ENCODE measurements at places on chromosomes 12 and 14.

DNA sequence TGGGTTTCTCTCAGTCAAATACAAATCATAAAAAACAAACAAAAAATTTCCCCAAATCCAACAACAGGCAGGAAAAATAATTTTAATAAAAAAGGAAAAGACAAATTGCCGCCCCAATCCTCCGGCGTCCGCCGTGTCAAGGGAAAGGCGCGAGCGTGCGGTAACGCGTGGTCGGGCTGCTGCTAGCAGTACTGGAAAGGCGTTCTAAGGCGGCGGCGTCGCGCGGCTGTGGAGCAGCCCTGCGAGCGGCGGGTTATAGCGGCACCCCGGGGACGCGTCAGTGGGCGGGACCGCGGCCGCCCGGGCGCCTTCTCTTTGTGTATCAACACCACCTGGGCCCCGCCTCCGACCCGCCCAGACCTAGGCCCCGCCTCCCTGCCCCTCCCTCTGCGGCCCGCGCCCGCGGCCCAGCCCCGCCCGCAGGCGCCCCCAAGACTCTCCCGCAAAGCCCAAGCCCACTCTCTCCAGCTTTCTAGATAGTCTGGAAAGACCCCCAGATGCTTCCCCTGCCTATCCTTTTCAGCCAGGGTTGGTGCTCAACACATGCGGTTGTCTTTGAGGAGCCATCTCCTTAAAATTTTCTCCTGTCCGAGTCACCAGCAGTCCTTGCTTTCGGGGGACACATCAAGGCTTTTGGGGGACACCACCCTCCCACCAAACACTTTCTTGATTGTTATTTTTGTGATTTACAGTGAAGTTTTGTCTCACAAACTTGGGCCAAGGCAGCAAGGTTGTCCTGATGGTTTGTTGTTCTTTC, at the start of gene SLC38A2:
Gene SLC38A2 (minus strand): TSS at position 230 of the 757 bp plus-strand sequence. CDS start 1,480 bp downstream, outside the sequence.
- peak; percentile 98 for DNase-seq

DNA sequence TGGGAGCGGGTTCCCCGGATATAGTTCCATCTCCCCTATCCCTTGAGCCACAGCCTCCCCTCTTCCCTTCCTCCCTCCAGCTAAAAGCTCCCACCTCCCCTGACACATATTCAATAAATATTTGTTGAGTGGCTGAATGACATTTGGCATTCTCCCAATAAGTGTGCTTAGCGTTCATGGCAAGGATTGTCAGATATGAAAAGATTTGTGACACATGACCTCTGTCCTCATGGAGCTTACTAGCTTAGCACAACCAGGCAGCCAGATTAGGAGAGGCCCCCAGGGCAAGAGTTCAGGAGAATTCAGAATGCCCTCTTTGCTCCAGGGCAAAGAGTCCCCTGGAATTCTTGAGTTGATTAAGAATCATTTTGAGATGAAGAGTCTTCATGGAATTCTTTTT, 22.5 kb upstream of the SLC6A12 start:
- DNase-seq: no peak

- no peak for DNase-seq
Observed at GRCh38 chr14:44700694-44701093, 193.6 kb upstream of the FSCB start.

DNA sequence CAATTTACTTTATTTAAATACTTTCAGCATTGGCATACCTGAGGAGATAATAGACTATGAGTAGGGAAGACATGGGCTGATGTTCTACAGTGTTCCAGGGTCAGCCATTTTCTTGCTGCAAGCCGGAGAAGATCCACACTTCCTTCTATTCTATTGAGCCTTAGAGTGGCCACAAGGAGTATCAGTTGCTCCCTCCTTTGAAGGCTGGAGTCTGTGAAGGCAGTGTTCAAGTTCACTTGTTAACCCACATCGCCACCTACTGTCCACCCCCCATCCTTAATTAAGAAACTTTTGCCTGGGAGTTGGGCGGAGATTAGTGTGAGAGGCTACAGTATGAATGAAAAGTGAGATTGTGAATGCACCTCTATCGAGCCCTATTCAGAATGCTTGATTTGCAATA, 666.6 kb downstream of the NRXN3 start:
- peak; percentile 88 for DNase-seq

DNA sequence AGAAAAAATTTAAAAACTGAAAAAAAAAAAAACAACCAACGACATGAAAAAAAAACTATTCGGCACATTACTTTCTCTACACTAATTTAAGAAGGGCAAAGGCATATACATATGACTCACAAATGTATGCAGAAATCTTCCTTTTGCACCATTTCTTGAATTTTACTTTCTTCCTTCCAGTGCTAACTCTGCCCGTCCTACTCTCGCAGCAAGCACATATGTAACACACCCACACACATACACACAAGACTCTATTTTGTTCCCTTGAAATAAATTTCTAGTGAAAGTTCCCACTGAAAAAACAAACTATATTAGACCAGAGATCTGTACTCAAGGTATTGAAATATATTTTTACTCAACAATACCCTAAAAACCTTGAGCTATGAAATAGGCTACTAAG, 14.6 kb downstream of the BTG1 start:
- DNase-seq: no peak

GRCh38 chr12:113934060-113934814, 31.9 kb downstream of the RBM19 start:
- no peak for DNase-seq

GRCh38 chr12:10802587-10802986, at the start of gene TAS2R7:
TAS2R7 (minus strand) TSS chr12:10802627; CDS start chr12:10802570, 57 bp downstream.
- no peak for DNase-seq

- no peak for DNase-seq
Observed at GRCh38 chr12:49631336-49631907, 8.1 kb downstream of the PRPF40B start.

DNA sequence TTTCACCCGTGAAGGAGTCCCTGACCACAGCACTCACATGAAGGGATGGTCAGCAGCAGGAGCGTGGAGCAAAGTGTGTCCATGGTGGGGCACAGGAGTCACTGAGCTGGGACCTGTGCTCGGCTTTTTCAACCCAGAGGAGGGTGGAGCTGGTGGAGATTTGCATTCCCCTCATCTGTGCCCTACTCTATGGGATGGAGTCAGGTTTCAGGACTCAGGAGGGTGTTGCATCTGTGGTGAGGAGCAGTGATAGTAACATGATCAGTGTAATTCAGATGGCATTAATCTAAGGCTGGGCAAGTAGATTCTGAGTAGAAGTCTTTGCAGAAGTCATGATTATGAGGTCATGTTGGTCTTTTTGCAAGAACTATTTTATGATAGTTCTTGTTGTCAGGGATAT, 511.9 kb downstream of the TMEM121 start:
- no peak for DNase-seq

GRCh38 chr12:44379831-44380230, 496.3 kb downstream of the NELL2 start:
- no peak for DNase-seq

DNA sequence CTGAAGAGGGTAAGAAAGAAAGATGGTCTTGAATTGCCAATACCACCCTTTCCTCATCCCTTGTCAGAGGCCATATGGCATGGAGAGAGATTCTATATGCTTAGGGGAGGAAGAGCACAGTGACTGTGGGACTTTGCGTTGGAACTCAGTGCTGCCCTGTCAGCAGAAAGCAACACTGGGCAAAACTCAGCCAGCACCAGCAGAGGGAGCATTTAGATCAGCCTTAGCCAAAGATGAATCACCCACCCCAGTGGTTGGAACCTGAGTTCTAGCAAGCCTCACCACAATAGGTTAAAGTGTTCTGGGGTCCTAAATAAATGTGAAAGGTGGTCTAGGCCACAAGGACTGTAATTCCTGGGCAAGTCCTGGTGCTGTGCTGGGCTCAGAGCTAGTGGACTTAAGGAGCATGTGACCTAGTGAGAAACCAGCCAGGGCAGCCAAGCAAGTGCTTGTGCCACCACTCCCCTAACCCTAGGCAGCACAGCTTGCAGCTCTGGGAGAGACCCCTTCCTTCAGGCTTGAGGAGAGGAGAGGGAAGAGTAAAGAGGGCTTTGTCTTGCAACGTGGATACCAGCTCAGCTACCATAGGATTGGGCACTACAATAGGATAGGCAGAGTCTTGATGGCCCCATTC, 11.4 kb upstream of the BCAT1 start:
- DNase-seq: peak; percentile 74

GRCh38 chr12:25960143-25960542, 1.7 kb downstream of the RASSF8 start:
- DNase-seq: peak; percentile 65

DNA sequence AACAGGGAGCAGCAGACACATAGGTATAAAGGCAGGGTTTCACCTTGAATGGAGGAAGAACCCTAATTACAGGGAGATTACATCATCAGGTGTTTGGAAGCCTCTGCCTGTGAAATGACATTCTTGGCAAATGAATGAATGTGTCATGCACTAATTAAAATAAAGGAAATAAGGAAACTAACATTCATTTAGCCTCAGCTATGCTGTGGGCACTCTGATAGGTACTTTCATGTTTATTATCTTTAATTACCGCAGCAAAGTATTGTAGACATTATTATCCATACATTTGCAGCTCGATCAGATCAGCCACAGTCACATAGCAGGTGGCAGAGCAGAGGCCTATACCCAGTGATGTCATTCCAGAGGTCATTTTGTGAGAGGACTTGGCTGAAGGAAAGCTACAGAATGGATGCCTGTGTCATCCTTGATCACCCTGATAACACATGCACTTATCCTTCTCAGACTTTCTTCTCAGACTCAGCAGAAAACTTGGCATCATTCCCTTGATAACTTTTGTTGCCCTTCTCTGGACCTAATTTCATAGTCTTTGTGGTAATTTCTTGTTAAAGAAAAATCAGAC, 18.4 kb downstream of the ZNF664 start:
- no peak for DNase-seq

- no peak for DNase-seq
Observed at GRCh38 chr14:79598339-79598738, 613.0 kb downstream of the DIO2 start.

DNA sequence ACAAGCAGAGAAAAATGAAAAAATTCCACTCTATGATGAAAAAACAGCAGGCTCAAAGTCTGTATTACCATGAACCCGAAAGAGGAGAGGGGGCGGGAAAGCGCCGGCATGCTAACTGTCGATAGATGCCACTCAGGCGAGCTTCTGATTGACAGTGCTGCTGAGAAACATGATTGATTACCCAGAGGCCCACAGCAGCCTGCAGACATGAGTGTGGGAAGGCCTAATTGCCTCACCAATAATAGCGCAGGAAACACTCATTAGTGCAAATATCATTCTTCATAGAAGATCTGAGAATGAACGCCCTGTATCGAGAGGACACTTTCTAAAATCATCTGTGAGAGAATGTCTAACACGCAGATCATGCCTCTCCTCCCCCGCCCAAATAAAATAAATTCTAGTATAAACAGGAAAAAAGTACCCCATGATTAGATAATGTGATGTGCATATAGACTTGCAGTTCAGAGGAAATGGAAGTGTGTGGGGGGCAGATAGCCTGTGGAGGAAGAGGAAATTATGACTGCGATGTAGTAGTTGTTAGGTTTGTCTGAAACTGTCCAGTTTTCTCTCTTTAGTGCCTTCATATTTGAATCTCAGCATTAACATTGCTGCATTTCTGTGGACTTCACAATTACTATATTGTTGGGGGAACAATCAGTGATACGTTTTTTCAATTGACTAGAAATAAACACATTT, 15.6 kb downstream of the TPH2 start:
- DNase-seq: no peak

DNA sequence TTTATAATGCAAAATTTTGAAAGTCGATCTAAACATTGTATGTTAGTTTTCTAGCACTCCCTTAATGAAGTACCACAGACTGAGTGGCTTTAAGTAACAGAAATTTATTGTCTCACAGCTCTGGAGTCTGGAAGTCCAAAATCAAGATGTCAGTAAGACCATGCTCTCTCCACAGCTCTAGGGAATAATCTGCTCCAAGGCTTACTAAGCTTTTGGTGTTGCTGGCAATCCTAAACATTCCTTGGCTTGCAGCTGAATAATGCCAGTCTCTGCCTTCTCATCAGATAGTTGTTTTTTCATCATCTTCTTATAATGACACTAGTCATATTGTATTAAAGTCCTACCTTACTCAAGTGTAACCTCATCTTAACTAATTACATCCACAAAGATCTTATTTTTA, 102.2 kb downstream of the RASSF9 start:
- peak; percentile 15 for DNase-seq

GRCh38 chr12:69688471-69689427, 10.4 kb downstream of the BEST3 start:
- peak; percentile 95 for DNase-seq

- no peak for DNase-seq
Observed at GRCh38 chr12:42873401-42873800, 283.9 kb upstream of the PRICKLE1 start.

DNA sequence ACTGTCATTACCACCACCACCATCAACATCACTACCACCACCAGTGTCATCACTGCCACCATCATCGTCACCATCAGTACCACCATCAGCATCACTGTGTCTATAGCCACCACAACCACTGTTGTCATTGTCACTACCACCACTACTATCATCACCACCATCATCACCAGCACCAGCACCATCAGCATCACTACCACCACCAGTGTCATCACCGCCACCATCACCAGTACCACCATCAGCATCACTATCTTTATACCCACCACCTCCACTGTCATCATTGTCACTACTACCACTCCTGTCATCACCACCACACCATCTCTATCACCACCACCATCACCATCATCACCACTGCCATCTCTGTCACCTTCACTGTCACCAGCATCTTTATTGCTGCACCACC, 60.6 kb downstream of the BEGAIN start:
- peak; percentile 5 for DNase-seq

GRCh38 chr14:38056270-38056669, 151.4 kb upstream of the SSTR1 start:
- no peak for DNase-seq

GRCh38 chr14:34872822-34873588, 2.2 kb downstream of the BAZ1A start:
- DNase-seq: no peak

GRCh38 chr14:74905595-74906142, 17.4 kb downstream of the RPS6KL1 start:
- DNase-seq: peak; percentile 67

DNA sequence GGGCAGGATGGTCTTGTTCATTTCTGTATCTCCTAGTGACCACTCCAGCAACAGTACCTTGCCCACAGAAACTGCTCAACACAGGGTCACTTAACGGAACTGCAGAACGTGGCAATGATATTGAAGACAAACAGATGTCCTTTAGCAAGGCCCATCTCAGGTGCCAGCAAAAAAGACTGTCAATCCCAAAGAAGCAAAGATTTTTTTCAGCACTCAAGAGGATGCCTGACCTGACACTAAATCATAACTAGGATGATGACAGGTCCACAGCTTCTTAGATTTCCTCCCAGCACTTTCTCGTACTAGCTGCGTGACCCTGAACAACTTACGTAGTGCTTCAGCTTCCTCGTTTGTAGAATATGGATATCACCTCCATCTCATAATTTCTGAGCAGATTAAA, 39.4 kb downstream of the ATP2B1 start:
- DNase-seq: no peak

DNA sequence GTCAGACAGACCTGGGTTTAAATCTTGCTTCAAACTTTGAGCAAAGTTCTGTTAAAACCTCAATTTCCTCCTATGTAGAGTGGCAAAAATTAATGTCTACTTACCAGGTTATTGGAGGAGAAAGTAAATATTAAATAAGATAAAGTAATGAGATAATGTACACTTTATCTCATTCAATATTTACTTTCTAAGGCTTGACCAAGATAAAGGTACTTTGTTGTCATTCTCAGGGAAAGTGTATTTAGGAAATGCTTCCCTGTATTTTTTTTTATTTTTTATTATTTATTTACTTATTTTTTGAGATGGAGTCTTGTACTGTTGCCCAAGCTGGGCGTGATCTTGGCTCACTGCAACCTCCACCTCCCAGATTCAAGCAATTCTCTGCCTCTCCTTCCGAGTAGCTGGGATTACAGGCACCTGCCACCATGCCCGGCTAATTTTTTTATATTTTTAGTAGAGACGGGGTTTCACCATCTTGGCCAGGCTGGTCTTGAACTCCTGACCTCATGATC, 4.7 kb downstream of the FAM161B start:
- DNase-seq: no peak

Measured in astrocyte of the hippocampus (primary cell).